H1 (cell line): ENCODE measurements at places on chromosomes 12 and 14. TPM values are rescaled to one million over a fixed set of nuclear protein-coding genes. Genes with fewer than 3 reads are reported as not detected.

- H3K4me3 ChIP-seq: peak overlapping the region; percentile 38
- peaks cover 5% of the 10 kb centered on the region for H3K4me1 ChIP-seq
- H3K36me3 ChIP-seq: no peaks in the 10 kb centered on the region
- peak overlapping the region; percentile 89 for H3K27ac ChIP-seq
- DNase-seq: peak; percentile 46
These were observed 13.6 kb upstream of the GNG2 start for GRCh38 chr14:51846631-51847488.

- H3K4me1 ChIP-seq: peaks cover 8% of the 10 kb centered on the region
- peaks cover 3% of the 10 kb centered on the region; the same call in 1 of the 2 replicates for H3K36me3 ChIP-seq
- peak overlapping the region; percentile 82 for H3K4me3 ChIP-seq
These were observed 472 bp downstream of the MBD6 start for GRCh38 chr12:57522887-57523705.

GRCh38 chr14:101248840-101249675, 312.2 kb upstream of the DIO3 start:
- no peak overlapping the region for H3K27ac ChIP-seq
- H3K4me1 ChIP-seq: no peaks in the 10 kb centered on the region
- DNase-seq: no peak

DNA sequence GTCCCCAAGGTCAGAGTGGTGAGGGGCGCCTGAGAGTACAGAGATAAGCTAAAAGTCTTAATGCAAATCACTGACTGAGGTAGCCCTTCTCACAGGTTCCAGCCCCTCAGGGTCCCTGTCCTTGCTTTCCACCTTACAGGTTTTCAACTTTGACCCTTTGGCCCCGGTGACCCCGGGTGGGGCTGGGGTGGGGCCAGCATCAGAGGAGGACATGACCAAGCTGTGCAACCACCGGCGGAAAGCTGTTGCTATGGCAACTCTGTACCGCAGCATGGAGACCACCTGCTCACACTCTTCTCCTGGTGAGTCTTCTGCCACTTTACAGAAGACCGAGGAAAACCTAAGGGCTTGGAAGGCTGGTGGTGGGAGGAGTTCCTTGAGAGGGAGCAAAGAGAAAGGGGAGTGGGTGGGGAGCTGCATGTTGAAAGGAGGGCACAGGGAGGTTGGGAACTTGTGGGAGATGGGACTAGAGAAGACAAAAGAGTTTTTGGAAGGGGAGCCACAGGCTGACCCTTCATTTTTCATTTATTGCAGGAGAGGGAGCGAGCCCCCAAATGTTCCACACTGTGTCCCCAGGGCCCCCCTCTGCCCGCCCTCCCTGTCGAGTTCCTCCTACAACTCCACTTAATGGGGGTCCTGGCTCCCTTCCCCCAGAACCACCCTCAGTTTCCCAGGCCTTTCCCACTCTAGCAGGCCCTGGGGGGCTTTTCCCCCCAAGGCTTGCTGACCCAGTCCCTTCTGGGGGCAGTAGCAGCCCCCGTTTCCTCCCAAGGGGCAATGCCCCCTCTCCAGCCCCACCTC, 2.4 kb downstream of the MBD6 start:
- H3K27me3 ChIP-seq: no peaks in the 10 kb centered on the region
- no peak for DNase-seq
- H3K4me1 ChIP-seq: peaks cover 9% of the 10 kb centered on the region
- peaks cover 40% of the 10 kb centered on the region for H3K36me3 ChIP-seq
- no peak overlapping the region for H3K4me3 ChIP-seq

GRCh38 chr12:12333407-12334366, 16.4 kb downstream of the MANSC1 start:
- DNase-seq: no peak
- peaks cover 10% of the 10 kb centered on the region; the same call in 1 of the 2 replicates for H3K4me1 ChIP-seq
- H3K4me3 ChIP-seq: no peak overlapping the region
- no peaks in the 10 kb centered on the region for H3K27me3 ChIP-seq
- no peak overlapping the region for H3K27ac ChIP-seq
- no peaks in the 10 kb centered on the region for H3K36me3 ChIP-seq

DNA sequence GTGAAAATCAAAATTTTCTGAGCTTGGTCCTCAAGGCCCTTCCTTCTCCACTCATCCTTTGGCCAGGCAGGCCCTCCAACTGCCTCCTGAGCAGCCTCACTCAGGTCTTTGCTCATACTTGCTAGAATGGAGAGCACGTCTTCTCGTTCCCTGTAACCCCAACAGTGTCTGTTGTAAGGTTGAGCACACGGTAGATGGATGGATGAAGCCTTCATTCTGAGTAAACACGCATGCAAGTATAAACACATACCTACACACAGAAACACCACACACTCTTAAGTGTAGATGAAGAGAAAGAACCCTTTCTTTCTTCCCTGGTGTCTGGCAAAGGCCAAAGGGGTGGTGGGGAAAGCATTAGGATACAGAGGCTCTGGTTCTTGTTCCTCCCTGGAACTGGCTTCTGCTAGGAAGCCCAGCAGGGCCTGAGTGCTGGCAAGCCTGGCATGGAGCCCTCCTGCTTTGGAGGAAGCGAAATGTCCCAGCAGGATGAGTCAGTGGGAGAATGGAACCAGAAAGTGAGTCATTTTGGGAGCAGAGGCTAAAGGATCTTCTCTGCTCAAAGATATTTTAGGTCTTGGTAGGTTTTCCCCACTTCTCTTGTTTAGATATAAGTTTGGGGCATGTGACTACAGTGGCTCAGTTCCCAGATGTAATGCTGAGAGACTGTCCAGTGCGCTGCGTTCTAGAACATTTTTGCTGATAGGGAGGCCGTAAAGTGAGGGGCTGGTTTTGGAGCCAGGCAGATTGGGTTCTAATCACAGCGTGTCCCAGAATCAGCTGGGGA, 127.4 kb downstream of the CACNA1C start:
- peaks cover 10% of the 10 kb centered on the region for H3K4me1 ChIP-seq
- no peaks in the 10 kb centered on the region for H3K36me3 ChIP-seq
- no peak overlapping the region for H3K27ac ChIP-seq
- no peak for DNase-seq

DNA sequence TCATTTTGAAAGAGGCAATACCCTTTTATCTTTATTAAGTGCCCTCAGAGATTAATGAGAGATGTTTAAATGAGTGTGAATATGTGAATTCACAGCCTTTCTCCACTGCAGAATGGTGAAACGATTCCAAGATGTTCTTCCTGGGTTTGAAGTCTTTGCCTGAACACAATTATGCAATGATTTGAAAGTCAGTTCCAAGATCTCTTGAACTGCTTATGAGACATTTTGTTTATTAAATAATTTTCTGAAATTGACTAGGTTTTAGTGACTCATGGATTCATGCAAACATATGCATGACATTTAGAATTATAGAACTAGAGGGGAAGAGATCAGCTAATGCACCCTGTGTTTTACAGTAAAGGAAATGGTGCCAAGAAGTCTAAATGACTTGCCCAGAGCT, 118.1 kb upstream of the SLC38A2 start:
- no peaks in the 10 kb centered on the region for H3K36me3 ChIP-seq
- H3K27ac ChIP-seq: no peak overlapping the region
- no peak for DNase-seq
- H3K27me3 ChIP-seq: no peaks in the 10 kb centered on the region
- no peaks in the 10 kb centered on the region for H3K4me1 ChIP-seq
- H3K4me3 ChIP-seq: no peak overlapping the region

- H3K27ac ChIP-seq: no peak overlapping the region
- DNase-seq: no peak
- H3K4me1 ChIP-seq: peaks cover 15% of the 10 kb centered on the region
- H3K27me3 ChIP-seq: no peaks in the 10 kb centered on the region; the same call in 1 of the 2 replicates
- no peak overlapping the region for H3K4me3 ChIP-seq
These were observed 597 bp upstream of the CIROP start for GRCh38 chr14:23105348-23105824.

- no peaks in the 10 kb centered on the region for H3K36me3 ChIP-seq
- H3K4me1 ChIP-seq: no peaks in the 10 kb centered on the region
- H3K4me3 ChIP-seq: peak overlapping the region; percentile 84
- no peak for DNase-seq
These were observed 423 bp downstream of the FGD6 start for GRCh38 chr12:95216711-95217376.

DNA sequence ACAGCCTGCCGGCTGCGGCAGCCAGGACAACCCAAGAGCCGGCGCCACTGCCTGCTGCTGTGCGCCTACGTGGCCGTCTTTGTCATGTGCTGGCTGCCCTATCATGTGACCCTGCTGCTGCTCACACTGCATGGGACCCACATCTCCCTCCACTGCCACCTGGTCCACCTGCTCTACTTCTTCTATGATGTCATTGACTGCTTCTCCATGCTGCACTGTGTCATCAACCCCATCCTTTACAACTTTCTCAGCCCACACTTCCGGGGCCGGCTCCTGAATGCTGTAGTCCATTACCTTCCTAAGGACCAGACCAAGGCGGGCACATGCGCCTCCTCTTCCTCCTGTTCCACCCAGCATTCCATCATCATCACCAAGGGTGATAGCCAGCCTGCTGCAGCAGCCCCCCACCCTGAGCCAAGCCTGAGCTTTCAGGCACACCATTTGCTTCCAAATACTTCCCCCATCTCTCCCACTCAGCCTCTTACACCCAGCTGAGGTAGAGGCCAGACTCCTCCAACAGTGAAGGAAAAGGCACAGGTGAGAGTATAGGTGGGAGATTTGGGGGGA, 10.3 kb downstream of the ZBTB39 start:
- no peaks in the 10 kb centered on the region for H3K27me3 ChIP-seq
- H3K4me1 ChIP-seq: no peaks in the 10 kb centered on the region
- H3K36me3 ChIP-seq: peaks cover 6% of the 10 kb centered on the region; the same call in 1 of the 2 replicates
- H3K4me3 ChIP-seq: no peak overlapping the region

DNA sequence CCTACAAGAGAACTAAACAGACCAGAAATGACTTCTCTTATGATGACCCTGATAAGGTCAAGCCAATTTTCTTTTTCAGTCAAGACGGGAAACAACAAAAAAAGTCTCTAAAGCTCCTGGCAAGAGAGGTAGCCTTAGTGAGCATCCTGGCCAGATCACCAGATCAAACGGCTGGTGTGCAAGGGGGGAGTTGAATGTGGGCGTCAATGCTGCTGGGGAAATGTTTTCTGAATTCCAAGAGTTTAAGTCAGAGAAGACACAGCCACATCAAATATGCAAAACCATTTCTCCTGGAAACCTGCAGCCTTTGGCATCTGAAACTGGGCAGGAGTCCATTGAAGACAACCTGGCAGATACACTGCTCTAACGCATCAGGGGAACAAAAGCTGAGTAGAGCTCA, 16.0 kb upstream of the SELPLG start:
- H3K4me1 ChIP-seq: peaks cover 3% of the 10 kb centered on the region; the same call in 1 of the 2 replicates
- H3K4me3 ChIP-seq: no peak overlapping the region
- no peaks in the 10 kb centered on the region for H3K27me3 ChIP-seq
- no peak for DNase-seq
- no peak overlapping the region for H3K27ac ChIP-seq

DNA sequence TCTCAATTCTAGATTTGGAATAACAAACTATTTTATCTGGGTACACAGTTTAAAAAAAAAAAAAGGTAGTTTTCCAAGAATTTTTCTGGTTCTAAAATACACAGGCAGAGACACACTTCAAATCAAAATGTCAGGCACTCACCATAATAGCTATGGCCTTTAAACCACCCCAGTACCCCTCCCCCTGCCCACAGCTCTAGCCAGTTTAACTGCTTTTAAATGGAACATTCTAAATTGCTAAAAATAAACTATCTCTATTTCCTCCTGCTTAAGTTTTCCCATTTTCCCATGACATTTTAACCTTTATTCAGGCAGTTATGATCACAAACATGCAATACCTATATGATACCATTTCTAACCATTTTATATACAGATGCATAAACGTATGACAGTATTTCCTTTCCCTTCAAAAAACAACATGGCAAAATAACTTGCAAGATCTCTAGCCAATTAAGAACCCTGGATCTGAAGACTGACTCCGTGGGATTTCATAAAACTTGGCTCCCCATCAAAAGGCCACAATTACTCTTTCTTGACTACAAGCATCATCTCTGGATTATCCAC, 46.3 kb downstream of the PPP2R5E start:
- H3K27me3 ChIP-seq: no peaks in the 10 kb centered on the region
- no peak overlapping the region for H3K4me3 ChIP-seq
- H3K36me3 ChIP-seq: no peaks in the 10 kb centered on the region

DNA sequence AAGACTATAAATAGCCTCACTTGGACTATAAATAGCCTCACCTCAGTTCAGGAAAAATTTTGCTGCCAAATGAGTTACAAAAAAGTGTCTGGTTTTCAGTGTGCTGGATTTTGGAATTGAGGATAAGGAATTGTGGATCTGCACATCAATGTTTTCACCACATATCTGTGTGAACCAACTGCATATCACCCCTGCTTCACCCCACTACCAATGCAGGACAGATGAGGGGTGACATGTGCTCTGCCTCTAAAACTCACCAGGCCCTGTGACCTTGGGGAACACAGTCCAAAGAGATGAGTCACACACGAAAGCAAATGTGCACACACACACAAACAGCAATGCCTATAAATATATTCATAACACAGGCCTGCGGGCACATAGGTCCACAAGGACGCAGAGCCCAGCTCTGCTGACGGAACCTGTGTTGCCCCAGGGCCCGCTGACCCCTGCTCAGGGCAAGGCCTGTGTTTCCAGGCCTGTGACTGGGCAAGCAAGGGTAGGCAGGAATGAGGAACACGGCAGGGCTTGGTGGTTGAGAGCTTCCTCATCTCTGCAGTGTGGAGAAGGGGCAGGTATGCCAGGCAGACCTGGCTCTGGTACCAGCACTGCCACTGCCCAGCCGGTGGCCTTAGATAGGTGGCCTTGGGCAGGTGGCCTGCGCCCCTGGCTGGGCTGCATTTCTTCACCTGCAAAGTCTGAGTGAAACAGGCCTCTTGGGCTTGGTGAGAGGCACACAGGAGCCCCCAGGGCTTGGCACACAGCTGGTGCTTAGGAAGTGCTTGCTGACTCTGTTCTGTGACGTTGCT, 82.4 kb downstream of the ARL6IP4 start:
- H3K36me3 ChIP-seq: no peaks in the 10 kb centered on the region
- H3K27me3 ChIP-seq: no peaks in the 10 kb centered on the region
- no peak overlapping the region for H3K27ac ChIP-seq
- no peak overlapping the region for H3K4me3 ChIP-seq

- H3K4me1 ChIP-seq: no peaks in the 10 kb centered on the region
- DNase-seq: no peak
- no peaks in the 10 kb centered on the region for H3K27me3 ChIP-seq
- H3K4me3 ChIP-seq: no peak overlapping the region
These were observed 950 bp downstream of the IFI27 start for GRCh38 chr14:94111276-94112095.

- no peak for DNase-seq
- H3K36me3 ChIP-seq: no peaks in the 10 kb centered on the region
- peak overlapping the region; percentile 7; the same call in 1 of the 2 replicates for H3K4me3 ChIP-seq
- H3K27me3 ChIP-seq: peaks cover 15% of the 10 kb centered on the region
- peaks cover 11% of the 10 kb centered on the region for H3K4me1 ChIP-seq
- H3K27ac ChIP-seq: peak overlapping the region; percentile 69; the same call in 1 of the 2 replicates
These were observed 46.7 kb upstream of the PNMA1 start for GRCh38 chr14:73760598-73761586.

GRCh38 chr12:52382854-52383253, 2.6 kb downstream of the KRT84 start:
- no peak overlapping the region for H3K27ac ChIP-seq
- H3K4me3 ChIP-seq: no peak overlapping the region
- H3K4me1 ChIP-seq: no peaks in the 10 kb centered on the region
- no peak for DNase-seq
- H3K27me3 ChIP-seq: no peaks in the 10 kb centered on the region

The OAS2 gene
- total RNA-seq: not detected in 2 replicates

The CCDC197 gene
- not detected in 2 replicates for total RNA-seq
